Spleen (tissue), 13 donors: ENCODE measurements at places on chromosomes 7 and 10. TPM values are rescaled to one million over a fixed set of nuclear protein-coding genes. Genes with fewer than 3 reads are reported as not detected.

DNA sequence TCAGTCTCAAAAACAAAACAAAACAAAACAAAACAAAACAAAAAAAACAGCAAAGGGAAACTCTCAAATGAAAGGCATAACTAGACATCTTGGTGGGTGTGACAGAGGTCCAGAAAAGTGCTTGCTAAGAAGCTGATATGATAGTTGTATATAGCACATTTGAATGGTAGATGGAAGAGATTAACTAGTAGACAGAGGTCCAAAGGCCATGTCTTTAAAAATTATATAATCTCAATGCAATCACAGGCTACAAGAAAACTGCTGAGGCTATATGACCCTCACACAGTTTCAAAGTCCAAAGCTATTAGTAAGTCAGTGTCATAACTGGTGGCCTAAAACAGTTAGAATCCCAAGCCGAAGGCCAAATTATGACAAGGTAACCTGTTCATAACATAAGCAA lies 15.6 kb upstream of the CUBN start:
- no peak overlapping the region for H3K4me3 ChIP-seq
- peaks cover 8% of the 10 kb centered on the region for H3K4me1 ChIP-seq
- H3K27ac ChIP-seq = no peak overlapping the region
- DNase-seq = no peak

GRCh38 chr7:45574669-45575500 lies 717 bp downstream of the ADCY1 start:
- peaks cover 7% of the 10 kb centered on the region for H3K4me1 ChIP-seq
- no peak overlapping the region for H3K27ac ChIP-seq
- H3K4me3 ChIP-seq = peak overlapping the region; percentile 38
- peak; percentile 71 for DNase-seq
- peaks cover 3% of the 10 kb centered on the region for H3K27me3 ChIP-seq
- no peaks in the 10 kb centered on the region for H3K36me3 ChIP-seq

The OR6B1 gene
- polyA plus RNA-seq = not detected

The HTR5A gene
- polyA plus RNA-seq = not detected

The DYNC1I1 gene
- polyA plus RNA-seq = 0.65 TPM

The MBL2 gene
- polyA plus RNA-seq = not detected

The ACSM6 gene
- not detected for polyA plus RNA-seq

The CPXM2 gene
- 3.7 TPM for polyA plus RNA-seq
